ENCODE measurements at places on chromosomes 4 and X.
A peak's percentile ranks its signal among the peaks of the same experiment; 100 is the strongest.

DNA sequence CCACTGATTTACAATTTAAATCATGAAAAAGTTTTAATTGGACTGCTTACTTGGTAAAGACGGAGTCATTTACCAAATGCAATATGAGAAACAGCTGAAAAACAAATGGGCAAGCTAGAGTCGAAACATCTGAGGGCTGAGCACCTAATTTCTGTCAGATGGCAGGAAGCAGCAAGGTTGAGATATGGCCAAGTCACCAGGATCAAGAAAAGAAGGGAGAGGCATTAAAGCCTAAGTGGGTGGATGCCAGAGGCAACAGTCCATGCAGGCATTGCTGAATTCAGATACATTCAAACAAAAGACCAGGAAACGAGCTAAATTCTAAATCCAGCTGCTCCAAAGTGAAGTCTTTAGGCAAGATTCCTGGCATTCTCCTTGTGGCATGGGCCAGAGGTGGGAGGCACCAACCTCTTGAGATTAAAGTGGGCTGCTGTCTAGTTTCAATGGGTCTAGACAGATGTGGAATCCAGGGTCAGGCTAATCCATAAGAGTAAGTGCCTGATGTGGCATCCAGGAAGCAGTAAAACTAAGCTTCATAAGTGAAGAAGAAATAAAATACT is 8.0 kb upstream of the ARSJ start:
- DNase-seq: no peak

DNA sequence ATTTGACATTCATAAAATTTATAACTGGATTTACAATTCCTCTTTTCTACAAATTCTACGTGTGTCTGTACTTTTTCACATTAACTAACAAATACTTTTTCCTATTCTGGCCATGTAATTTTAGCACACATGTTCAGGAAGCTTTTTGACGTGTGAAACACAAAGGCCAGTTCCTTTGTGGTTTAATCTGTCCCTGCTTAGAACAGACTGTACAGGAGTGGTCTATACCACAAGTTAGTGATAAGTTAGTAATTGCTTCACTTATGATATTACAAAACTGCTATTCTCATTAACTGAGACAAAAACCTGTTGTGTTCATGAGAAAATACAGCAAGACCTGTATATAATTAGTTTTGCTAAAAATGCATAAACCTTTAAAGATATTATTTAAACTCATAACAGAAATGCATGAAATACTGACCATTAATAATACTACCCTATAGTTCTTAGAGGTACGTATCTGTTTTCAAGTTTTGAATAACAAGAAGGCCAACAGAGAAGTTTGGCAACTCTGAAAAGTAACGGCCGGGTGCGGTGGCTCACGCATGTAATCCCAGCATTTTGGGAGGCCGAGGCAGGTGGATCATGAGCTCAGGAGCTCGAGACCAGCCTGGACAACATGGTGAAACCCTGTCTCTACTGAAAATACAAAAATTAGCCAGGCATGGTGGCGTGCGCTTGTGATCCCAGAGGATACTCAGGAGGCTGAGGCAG is 13.7 kb upstream of the AREG start:
- no peak for DNase-seq

DNA sequence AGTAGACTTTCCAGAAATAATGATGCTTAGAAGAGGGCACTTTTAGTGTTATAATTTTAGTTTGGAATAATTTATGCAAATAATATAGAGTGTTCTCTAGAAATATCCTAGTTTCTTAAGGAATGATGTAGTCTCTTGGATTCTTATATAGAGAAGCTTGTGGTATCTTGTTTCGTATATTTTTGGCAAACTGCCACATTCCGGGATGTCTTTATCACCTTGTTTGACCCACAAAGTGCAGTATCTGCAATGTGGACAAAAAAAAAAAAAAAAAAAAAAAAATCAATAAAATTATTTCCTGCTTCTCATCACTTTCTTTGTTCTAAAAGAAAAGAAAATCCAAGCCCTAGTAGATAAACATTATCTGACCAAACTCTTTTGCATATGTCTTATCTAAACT is 1577.7 kb upstream of the TENM3 start:
- DNase-seq: no peak

DNA sequence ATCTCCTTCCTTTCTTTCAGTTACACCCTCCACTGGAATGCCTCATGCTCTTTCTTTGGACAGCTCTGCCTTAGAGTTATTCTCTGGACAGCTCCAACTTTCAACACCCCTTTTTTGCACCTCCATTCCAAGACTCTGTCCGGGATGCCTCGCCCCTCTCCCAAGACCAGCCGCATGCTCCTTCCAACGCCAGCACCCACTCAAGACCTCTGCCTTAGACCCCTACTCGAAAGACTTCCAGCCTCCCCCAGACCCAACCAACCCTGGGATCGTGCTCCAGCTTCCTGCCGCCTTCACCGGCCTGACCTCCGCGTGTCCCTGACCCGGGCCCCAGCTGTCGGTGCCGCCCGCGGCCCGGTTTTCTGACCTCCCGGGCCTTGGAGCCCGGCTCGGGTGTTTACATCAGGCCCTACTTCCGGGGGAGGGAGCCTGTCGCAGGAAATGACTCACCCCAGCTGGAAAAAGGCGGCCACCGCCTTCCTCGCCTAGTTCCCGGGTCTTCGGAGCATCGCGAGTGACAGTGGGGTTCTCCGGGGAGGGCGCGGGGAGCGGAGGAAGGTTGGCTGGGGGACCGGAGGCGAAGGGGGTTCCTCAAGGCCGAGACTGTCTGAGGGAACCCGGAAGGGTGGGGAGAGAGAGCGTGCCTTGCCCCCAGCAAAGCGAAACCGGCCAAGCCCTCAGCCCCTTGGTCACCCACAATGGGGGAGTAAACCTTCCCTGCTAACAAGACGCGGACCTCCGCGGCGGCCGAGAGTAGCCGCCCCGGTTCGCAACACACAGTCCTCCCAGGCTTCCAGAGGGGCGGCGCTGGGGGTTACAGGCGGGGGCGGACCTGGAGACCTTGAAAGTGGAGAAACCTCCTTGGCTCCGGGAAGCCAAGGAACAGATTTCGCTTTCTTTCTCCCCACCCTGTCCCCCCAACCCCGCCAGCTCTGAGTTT is at the start of gene WDR45:
TSS of gene WDR45 (minus strand) at position 399 of the 940 bp plus-strand sequence. CDS start 1,792 bp downstream, outside the sequence.
- DNase-seq: peak; percentile 63

DNA sequence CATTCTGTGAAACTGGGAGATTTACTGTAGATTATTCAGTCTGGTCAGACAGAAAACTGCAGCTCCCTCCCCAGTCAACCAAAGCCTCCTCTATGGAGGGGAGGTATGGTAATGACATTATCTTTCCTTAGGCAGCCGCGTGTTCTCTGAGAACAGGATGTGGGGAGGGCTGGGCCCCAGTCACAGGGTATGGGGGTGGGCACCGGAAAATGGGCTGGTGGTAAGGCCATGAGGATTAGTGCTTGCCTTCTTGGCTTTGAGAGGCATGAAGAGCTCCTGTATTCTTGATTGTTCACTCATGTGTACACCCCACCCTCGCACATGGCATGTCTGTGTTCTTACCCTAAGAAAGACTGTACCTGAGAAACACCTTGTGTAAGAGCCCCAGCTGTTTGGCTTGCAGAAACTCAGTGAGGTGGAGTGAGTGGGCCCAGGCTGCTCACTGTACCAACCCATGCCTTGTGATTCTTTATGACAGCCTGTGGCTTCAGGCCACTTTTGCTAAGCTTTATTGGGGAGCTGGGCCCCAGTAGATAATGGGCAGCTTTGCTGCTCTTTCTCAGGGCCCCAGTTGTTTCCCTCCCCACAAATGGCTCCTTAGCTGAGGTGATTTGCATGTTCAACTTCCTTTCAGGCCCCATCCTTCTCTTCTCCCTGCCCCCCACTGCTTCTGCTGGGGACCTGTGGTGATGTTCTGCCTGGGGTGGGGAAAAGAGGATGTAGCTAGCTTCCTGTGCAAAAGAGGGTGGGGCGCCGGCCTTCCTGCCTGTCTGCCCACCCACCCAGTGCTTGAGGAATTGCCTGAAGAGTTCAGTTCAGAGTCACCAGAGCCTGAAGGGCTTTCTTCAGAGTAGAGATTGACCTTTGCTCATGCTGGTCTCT is 30.7 kb downstream of the MSN start:
- peak; percentile 64 for DNase-seq

- no peak for DNase-seq
These were observed 45.1 kb upstream of the HPF1 start for GRCh38 chr4:169802873-169803272.

- DNase-seq: no peak
These were observed 4.7 kb downstream of the CPLX1 start for GRCh38 chr4:821181-821591.

GRCh38 chr4:2534904-2535375 is 1.5 kb upstream of the FAM193A start:
- no peak for DNase-seq

DNA sequence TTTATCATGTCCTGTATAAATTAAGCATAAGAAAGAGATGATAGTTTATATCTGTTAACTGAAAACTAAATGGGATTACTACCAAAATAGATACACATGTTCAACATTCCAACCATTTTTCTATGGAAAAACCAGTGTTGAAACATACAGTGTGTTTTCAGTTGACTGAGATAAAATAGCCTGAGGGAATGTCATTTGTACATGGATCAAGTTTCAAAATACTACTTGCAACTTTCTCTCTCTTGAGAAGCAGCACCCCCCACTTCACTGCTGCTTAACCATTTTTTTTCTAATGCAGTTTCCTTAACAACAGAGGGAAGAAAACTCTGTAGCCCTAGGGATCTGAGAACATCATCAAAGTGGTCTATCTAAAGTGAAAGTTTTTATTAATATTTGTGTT is 70.8 kb downstream of the NPNT start:
- DNase-seq: no peak

- no peak for DNase-seq
These were observed 9.1 kb downstream of the GPM6A start for GRCh38 chr4:175802988-175803387.

- no peak for DNase-seq
These were observed 125.4 kb downstream of the ATXN3L start for GRCh38 chrX:13194291-13195103.

DNA sequence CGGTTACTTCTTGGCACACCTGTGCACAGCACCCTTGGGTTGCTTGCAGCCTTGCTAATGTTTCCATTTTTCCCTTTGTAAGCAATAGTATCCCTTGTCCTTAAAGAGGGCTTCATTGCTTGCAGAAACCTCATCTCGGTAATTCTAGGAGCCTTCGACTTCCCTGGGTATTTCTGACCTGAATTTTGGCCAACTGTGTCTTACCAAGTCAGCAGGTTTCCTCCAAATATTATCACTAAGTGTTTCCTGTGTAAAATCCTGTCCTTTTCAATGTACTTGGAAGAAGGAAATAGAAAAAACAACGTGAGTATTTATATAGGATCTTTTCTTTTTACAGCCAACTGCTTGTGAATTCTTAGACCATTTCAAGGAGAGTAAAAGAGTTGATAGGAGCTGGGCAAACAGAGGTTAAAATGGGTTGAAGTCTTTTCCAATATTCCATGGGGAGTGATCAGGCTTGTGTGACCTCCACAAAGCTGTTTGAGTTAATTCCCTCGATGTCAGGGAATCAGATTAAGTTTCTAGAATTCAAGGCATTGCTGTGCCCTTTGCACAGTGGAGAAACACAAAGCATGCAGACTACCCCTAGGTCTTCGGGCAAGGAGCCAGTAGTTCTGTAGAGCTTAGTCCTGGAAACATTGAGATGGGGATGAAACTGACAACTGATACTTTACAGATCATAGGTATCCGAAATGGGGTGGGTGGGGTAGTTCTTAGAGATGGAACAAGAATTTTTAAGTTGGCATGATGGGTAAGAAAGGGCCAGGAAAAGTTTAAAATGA is 209.9 kb downstream of the CPE start:
- DNase-seq: no peak

DNA sequence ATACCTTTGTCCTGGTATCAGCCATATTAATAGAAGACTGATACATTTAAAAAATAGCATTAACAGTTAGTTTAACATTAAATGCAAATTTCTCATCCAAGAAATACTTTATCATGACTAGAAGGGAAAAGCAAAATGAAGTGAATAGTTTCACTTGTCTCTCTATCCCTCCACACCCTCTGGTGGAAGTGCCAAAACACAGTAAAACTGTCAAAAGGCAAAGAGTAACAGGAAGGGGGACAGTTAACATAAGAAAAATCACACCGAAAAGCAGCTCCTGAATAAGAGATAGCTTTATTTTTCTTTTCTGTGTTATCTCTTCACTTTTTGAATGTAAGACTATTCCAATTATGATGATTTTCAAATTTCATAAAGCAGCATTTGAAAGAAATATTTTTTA is 187.2 kb downstream of the FBXW7 start:
- no peak for DNase-seq

DNA sequence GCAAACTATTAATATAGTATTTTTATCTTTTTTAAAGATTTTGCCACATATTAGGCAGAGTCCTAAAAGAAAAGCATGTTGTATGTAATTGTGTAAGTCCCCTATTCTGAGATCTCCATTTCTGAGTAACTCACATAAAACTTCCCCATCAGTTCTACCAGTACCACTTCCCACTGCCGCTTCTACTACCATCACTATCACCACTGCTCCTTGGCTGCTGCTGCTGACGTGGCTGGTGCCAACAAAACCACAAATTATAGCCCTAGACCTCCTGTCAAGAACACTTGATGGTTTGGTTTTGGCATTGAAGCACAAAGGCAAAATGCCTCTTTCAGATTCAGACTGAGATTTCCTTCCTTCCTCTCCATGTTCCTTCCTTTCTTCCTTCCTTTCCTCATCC is 106.4 kb downstream of the MMRN1 start:
- no peak for DNase-seq

- DNase-seq: no peak
These were observed 180.7 kb upstream of the IL15 start for GRCh38 chr4:141455651-141456050.

- DNase-seq: no peak
These were observed 68.9 kb downstream of the RAB28 start for GRCh38 chr4:13415068-13415785.

GRCh38 chr4:2333916-2334644 is 72.2 kb upstream of the MXD4 start:
- no peak for DNase-seq

DNA sequence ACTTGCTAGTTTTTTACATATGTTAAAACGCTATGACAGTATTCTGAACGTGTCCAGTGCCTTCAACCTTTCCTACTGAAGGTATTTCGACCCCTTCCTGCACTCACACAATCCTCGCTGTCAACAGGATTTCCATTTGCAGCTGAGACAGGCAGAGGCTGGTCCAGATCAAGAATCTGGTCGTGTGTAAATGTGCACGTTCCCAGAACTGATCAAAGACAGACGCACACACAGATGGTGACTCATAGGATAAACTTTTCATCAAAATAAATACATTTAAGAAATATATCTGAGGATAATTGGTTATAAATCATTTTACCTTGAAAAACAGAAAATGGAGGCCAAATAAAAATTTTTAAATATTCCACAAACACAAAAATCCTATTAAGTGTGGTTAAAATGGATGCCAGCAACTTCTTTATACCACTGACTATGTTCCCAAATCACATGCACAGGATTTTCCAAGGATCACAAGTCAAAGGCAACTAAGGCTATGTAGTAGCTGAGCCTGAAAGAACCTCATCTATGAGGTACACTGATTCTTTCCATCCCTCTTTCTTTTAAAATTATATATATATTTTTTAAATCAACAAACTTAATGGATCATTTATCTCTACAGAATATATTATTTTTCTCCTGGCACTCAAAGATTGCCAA is 85.9 kb downstream of the RNF150 start:
- no peak for DNase-seq
